Fibroblast of pulmonary artery (primary cell): ENCODE measurements at places on chromosomes 4 and X.

- DNase-seq, result peak; percentile 88
Measured at GRCh38 chr4:85787133-85787532, 312.2 kb downstream of the ARHGAP24 start.

DNA sequence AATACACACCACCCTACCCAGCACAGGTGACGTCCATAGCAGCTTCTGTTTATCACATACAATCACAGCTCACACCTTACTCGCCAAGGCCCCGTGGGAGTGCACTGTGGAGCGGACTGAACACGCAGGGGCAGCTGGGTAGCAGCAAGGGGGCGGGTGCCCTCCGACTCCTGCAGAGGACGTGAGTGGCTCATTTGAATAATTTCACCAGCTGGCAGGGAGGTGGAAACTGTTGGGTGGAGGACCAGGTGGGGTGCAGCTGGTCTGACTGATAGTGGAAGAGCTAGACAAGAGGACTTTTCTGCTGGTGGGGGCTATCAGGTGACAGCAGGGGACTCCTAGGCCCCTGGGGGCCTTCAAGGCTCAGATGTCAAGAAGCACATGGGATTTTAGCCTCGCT, 16.3 kb downstream of the MAN2B2 start:
- DNase-seq, result no peak

- DNase-seq, result no peak
Measured at GRCh38 chr4:87541956-87542709, 13.0 kb upstream of the SPARCL1 start.

GRCh38 chrX:126551725-126552312, 795 bp downstream of the DCAF12L1 start:
- DNase-seq, result no peak

DNA sequence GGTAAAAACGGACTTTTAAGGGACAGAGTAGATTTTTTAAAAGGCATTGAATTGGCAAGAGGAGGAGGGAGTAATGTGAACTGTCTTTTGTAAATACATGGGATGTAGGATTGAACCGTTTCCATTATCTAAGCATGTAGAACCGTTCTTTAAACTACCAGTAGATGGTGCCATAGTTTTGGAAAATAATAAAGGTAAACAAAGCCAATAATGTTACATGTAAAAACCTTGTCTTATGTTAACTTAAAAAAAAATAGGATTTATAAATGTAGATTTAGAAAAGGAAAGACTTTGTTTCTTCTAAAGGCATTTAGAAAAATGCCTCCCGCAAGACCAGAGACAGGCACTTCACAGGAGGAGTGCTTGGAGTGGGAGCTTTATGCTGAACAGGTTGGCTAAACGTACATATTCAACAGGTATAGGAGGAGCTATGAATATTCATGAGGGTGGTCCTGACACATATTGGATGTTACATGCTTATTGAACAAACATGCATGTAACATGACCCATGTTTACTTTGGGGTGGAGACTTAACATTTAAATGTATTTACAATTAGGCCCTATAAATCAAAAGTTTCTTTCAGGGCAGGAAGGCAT, 45.5 kb upstream of the FAM241A start:
- peak; percentile 81 for DNase-seq

GRCh38 chr4:140149846-140150635, 3.9 kb downstream of the MAML3 start:
- peak; percentile 42 for DNase-seq

- peak; percentile 68 for DNase-seq
Measured at GRCh38 chrX:109936114-109936513, 66.8 kb upstream of the TMEM164 start.

- DNase-seq, result peak; percentile 68
Measured at GRCh38 chrX:15310117-15310516, 5.3 kb downstream of the ASB11 start.

DNA sequence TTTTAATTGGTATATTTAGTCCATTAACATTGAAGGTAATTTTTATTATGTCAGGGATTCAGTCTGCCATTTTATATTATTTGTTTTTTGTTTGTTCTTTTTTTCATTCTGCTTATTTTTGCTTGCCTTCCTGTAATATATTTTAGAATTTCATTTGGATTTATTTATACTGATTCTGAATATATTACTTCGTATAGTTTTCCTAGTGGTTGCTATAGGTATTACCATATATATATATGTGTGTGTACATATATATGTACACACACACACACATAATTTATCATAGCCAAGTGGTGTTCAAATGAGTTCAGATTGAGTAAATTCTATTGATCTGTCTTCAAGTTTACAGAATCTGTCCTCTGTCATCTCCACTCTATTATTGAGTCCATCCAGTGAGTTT, 11.2 kb downstream of the CITED1 start:
- DNase-seq, result no peak

GRCh38 chrX:85922821-85923220, 124.5 kb downstream of the CHM start:
- DNase-seq, result peak; percentile 53

GRCh38 chr4:139866276-139866962, 200.8 kb downstream of the MGST2 start:
- no peak for DNase-seq

DNA sequence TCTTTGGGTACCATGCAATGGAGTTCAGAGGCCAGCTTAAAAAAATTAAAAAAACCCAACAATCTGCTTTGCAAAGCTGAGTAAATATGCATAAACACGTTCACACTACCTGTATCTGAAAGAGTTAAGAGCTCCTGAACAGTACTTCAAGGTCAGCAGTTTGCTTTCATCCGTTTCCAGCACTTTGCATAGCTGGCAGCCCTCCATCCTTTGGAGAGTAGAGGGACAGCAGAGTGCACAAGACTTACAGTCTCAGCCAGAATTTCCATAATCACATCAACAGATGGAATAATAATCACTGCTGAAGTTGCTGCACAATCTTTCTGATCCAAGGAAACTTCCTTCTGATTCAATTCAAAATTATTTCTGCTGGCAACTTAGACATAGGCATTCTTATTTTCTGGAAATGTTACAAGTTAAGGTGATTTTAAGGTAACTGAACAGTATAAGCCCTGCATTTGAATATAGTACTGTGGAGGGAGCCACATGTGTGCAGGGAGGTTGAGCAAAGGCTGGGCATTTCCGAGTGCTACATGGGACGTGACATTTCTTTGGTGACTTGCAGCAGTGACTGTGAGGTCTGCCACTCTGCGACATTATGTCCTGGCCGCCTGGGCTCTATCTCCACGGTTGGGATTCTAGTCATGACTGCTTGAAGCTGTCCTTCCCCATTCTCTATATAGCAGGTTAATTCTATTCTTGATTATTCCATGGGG, 73.5 kb upstream of the EMCN start:
- DNase-seq, result peak; percentile 9

- no peak for DNase-seq
Measured at GRCh38 chrX:43827791-43828190, 54.5 kb downstream of the MAOB start.

DNA sequence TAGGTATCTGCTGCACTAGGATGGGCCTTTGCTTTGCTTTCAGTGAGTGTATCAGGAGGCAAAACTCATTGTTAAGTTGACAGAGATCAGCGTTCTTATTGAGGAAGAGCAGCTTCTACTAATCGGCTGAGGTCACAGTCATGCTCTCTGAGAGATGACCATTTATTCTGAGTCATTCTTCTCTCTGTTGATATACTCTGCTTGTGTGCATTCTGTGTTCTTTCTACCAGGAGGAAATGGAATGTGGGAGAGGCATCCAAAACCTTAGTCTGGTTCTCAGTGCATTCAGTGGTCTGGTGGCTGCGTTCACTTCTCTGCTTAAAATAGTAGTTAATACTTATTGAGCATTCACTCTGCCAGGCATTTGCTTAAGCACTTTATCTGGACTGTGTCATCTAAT, 66.2 kb downstream of the RRAGB start:
- DNase-seq, result no peak

- peak; percentile 70 for DNase-seq
Measured at GRCh38 chrX:13868591-13868990, 51.7 kb upstream of the GPM6B start.

DNA sequence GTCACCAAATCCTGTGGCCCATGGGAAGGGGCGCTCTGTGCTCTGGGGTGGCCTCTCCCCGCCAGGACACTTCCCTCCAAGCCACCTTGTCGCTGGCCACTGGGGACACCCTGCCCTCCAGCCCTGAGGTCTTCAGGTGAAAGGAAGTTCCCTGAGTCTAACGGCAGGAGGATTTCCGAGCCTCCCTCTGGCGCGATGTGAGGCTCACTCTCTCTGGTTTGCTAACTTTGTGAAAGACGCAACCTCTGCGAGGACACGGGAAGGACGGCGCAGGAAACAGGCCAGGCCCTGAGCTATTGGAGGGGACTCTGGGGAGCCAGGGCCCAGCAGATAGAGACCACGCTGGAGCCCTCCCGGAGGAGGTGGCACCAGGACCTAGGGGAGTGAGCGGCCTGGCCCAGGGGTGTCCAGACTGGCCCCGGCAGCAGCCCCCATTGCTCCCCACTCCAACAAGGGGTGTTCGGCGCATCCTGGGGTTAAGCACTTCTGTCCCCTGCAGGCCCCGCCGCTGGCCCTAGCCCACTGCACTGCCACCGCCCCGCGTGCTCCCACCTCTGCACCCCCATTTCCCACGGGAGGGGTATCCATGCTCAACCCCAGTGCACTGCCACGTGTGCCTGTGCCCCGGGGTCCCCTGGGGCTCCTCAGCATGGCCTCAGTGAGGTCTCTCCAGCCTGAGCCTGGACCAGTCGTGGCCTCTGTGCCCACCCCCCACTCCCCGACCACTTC, 72.2 kb upstream of the MXD4 start:
- no peak for DNase-seq

- peak; percentile 42 for DNase-seq
Measured at GRCh38 chrX:63713526-63713925, 71.5 kb downstream of the ARHGEF9 start.

GRCh38 chr4:8010618-8011017, 71.0 kb upstream of the AFAP1 start:
- peak; percentile 50 for DNase-seq

DNA sequence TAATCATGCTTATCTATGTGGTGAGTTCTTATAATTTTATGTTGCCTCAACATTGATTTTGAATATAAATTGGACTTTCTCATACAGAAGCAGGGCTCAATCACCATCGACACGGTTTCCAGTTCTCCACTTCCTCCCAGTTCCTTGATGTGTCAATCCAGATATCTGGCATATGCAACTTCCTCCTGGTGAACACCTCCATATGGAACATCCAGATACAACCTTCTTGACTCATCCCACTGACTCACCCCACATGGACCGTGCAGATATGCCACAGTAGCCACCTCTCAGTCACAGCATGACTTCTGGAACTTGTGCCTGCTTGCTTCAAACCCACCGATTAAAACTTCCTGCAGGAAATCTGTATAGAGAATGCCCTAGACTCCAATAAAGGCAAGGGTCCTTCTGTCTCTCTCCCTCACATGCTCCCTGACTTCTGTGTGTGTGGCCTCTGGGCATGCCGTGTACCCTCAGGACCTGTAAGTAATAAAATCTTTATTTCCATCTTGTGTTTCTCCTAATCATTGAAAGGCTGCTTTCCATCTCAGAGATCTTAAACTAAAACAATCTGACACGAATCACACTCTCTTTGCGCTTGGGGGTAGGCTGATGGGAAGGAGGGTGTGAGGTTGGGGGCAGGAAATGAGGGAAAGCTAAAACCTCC, 67.0 kb downstream of the HTRA3 start:
- peak; percentile 41 for DNase-seq

DNA sequence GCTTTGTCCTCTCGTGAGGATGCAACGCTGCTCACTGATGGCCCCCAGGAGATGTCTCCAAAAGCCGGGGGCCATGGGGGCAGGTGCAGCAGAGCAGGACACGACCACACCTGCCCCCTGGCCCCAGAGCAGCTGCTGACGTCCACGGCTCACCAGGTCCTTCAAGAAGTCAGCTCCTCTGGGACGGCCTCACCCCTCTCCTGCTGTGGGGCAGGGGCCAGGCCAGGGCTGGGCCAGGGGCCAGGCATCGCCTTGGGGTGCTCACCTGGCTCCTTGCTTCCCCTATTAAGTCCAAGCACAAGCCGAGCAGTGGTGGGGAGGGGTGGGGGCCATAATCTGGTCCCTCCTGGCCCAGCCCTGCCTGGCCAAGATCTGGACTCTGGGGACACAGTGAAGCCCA, 28.6 kb upstream of the MXD4 start:
- no peak for DNase-seq

GRCh38 chr4:42067264-42067663, 76.9 kb downstream of the SLC30A9 start:
- DNase-seq, result no peak

DNA sequence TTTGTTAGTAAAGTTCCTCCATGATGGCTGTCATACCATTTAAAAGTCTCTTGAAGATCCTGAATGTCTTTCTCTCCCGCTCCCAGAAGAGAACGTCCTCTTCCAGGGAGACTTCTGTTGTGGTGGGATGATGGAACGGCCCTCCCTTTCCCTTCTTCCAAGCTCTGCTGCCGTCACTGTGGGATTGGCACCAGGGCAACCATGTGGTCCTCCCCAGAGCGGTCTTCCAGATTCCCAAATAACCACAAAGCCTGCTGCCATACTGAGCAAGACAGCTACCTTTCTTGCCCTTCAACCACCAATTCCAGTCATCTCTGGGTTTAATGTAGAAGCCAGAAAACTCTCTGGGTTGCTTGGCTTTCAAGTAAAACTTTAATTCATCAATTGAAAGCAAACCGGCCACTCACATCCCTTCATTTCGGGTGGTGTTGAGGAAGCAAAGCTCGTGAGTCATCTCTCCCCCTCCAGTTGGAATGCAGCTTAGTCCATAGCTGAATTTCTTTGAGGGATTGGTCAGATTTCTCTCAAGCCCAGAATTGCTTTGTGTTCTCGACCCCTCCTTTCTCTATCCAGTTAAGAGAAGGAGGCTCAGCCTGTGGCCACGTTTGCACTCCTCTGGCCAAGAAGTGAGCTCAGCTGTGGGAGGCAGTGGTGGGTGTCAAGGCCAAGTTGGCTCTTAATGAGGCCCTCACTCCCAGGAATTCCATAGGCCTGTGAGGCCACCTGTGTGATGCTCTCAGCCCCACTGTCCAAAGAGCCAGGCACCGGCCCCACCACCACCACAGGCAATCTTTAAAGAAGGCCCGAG, 36.9 kb downstream of the FHDC1 start:
- DNase-seq, result peak; percentile 81

- DNase-seq, result no peak
Measured at GRCh38 chrX:154352012-154352401, 22.4 kb downstream of the FLNA start.

DNA sequence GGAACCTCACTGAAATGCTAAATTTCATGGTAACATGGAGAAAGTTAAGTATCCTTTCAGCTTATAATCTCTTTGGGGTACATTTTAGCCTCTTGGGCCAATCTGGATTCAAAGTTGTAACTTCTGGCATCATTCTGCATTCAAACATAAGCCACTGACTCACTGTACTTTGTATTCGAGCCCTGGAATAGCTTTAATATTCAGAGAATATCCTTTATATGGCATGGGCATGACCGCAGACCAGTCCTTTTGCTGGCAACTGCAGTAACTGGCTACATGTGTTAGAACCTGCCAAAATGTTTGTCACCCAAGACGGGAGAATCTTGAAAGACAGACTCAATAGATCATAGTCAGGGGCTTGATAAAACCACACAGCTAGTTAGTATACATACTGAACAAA, 3.3 kb downstream of the GASK1B start:
- DNase-seq, result no peak

GRCh38 chr4:83917572-83917971, 381.7 kb downstream of the GPAT3 start:
- peak; percentile 51 for DNase-seq

- DNase-seq, result no peak
Measured at GRCh38 chr4:114729068-114729738, 130.6 kb downstream of the UGT8 start.

GRCh38 chr4:26032630-26033317, 118.8 kb downstream of the SMIM20 start:
- peak; percentile 85 for DNase-seq
